ENCODE measurements at places on chromosomes 3 and 15.
A peak's percentile ranks its signal among the peaks of the same experiment; 100 is the strongest.

GRCh38 chr15:26621816-26622215 is 151.1 kb downstream of the GABRB3 start:
- no peak for DNase-seq

GRCh38 chr3:194344012-194344411 is 7.1 kb downstream of the CPN2 start:
- peak; percentile 66 for DNase-seq

DNA sequence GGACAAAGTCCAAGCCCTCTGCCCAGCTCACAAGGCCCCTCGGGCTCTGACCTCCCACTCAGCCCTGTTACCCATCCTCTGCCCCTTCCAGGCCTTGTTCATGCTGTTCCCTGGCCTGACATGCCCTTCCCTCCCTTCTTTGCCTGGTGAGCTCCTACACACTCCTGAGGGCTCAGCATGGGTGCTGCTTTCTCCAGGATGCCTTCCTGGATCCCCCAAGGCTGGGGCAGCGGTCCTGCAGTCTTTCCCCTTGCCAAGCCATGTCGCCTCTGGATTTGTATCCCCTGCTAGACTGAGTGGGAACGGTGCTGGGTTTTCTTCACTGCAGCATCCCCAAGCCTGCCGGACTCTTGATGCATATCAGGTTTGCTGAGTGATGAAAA is 35.9 kb downstream of the FAM3D start:
- DNase-seq: no peak

DNA sequence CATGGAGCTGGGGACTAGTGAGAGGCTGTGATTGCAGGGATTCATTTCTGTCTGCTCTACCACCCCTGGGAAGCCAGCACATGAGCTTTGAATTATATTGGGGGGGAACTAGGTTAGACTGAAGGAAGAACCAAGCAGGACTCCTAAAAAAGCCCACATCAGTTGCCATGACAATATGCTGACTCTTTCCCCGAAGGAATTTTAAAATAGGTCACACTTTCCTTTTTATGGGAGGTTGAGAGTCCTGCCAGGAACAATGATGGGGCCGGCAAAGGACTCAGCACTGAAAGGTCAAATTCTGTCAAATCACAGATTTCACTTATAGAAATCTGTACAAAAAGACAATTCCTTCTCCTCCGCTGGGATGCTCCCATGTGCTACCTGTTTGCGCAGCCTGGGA is 130.8 kb downstream of the ZNF621 start:
- DNase-seq: no peak

- no peak for DNase-seq
These were observed 13.1 kb upstream of the RAB8B start for GRCh38 chr15:63176302-63176701.

- DNase-seq: no peak
These were observed 717.9 kb upstream of the ALCAM start for GRCh38 chr3:104648823-104649222.

GRCh38 chr3:10351013-10351735 is 30.3 kb upstream of the SEC13 start:
- DNase-seq: no peak

GRCh38 chr15:55515491-55515890 is 7.5 kb upstream of the DNAAF4 start:
- no peak for DNase-seq

DNA sequence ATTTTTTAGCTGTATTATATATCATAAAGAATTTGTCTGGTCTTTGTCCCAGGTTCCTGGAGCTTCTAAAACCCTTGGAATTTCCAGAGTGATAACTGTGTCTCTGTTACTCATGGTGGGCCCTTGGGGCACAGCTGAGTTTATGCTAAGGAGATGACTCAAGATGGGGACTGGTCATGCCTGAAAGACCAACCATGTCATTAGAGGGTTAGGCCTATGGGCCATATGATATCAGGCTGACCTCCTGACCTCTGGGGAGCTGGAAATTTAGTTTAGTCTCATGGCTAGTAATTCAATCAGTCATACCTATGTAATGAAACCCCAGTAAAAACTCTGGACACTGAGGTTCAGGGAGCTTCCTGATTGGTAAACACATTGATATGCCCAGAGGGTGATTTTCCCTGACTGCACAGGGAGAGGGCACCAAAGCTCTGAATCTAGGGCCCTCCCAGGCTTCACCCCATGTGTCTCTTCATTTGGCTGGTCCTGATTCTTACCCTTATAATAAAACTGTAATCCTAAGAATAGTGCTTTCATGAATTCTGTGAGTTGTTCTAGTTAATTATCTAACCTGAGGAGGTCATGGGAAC is 69.6 kb downstream of the EEFSEC start:
- peak; percentile 27 for DNase-seq

DNA sequence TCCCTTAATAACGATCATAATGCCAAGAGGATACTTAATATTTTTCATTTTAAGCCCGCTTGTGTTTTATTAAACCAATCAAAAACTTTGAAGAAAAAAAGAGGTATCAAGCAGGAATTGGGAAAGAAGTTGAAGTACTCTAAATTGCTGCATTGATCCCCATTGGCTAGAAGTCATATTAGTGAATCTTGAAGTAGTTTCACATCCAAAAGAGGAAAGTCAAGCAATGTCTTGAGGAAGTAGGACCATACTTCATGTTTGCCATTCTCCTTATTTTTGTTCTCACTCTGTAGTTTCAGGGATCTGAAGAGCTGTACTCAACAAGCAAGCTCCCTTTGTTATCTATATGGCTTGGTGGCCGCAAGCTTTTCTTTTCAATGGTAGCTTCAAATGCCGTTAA is 2.2 kb downstream of the SCAANT1 start:
- no peak for DNase-seq

DNA sequence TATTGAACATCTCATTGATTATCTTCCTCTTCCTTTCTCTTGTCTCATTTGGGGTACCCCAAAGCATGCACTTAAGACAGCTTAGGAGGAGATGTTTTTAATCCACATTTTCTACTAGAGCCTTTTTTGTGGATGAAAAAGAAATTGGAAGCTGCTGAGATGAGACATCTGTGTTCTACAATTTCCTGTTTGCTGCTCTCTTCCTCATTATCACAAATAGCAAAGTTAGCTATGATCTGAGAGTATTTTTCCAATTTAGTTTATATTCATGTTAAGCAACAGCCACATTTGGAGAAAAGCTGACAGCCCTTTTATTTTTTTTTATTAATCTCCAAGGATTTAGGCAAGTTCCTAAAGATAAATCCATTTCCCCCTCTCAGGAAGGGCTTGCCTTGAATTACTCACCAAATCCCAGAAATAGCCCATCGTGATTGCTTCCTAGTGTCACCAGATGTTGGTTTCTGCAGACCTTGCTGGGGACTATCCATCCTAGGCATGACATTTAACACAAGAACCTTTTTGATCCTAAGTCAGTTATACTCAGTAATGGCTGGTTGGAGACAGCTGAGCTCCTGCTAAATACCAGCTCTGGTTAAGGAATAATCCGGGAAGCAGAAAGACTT is 70.8 kb upstream of the FILIP1L start:
- DNase-seq: no peak

- DNase-seq: peak; percentile 97
These were observed 36.4 kb downstream of the CCDC80 start for GRCh38 chr3:112604536-112604935.

- DNase-seq: no peak
These were observed 43.1 kb upstream of the HES1 start for GRCh38 chr3:194092881-194093301.

GRCh38 chr15:62637574-62637897 is 405.0 kb upstream of the TPM1 start:
- DNase-seq: no peak

DNA sequence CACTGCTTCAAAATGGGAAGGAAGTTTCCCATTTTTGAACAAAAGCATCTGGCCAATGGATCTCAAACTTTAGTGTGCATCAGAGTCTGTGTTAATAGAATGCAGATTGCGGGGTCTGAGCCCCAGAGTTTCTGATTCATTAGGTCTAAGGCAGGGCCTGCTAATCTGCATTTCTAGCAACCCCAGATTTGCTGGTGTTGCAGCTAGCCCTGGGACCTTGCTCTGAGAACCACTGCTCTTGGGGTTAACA is 30.7 kb upstream of the USP3 start:
- DNase-seq: no peak

GRCh38 chr15:50066202-50066601 is 52.8 kb downstream of the ATP8B4 start:
- DNase-seq: no peak

DNA sequence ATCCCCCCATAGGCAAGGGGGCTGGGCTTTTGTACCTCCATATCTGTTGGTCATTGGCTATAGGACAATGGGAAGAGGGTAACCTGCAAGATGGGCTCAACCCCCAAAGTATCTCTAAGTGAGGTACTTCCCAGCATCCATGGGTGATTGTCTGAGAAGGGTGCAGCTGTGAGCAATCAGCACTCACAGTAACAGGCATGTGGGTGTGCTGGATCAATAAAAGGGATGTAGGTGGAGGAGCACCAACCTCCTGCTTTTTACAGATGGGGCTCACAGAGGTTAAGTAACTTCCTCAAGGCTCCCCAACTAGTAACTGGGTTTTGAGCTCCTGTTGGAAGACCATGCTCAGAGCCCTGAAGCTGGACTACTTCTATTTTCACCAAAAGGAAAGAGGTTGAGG is 26.4 kb upstream of the FAM107A start:
- DNase-seq: no peak

GRCh38 chr3:140448001-140448400 is 229.9 kb upstream of the TRIM42 start:
- no peak for DNase-seq

DNA sequence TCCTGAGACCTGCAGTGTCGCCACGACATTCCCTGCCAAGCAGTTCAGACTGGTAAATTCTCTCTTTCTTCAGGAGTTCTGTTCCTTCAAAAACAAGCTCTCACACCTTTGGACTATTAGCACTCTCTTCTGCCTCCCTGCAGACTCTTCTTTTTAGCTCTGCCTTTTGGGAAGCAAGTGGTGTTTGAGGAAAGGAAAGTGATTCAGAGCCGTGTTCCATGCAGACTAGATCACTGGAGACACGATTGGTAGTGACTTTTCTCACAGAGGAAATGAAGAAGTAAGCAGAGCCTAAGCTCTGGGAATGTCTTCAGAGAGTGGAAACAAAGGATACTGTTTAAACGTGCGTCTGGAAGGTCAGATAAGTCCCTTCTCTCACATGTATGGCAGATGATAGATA is 270.6 kb upstream of the TPRG1 start:
- peak; percentile 60 for DNase-seq

DNA sequence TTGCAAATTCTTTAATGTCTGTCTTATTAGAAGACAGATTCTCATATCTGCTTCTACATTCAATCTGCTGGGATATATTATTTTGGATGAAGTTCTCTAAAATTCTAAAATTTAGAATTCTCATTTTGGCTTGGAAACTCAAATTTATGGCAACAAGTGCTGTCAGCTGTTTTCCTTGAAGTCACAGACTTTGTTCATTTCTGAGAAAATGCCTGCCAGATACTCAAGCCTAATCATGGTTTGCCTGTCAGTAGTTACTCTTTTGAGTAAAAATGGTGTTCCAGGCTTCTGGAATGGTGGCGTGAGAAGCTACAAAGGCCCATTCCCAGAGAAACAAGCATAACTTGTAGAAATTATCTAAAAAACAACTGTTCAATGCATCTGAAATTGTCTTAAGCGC is 115.8 kb downstream of the CTNNB1 start:
- no peak for DNase-seq

DNA sequence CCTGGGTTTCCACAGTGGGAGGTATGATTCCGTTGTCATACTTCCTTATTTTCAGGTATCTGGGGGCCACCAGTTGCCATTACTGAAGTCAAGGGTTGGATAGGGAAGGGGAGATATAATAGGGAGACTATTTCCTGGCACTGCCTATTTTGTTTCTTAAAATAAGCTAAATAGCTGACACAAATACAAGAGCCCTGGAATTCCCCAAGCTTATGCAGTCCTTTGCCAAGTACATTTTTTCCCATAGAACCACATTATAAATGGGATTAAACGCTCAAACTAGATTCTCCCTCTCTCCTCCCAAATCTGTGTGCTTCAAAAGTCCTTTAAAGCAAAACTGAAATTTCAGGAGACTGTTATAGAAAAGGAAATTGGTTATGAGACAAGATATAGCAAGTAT is 68.7 kb downstream of the AP4E1 start:
- no peak for DNase-seq

GRCh38 chr15:45635191-45635638 is 386 bp downstream of the SQOR start:
- peak; percentile 50 for DNase-seq

DNA sequence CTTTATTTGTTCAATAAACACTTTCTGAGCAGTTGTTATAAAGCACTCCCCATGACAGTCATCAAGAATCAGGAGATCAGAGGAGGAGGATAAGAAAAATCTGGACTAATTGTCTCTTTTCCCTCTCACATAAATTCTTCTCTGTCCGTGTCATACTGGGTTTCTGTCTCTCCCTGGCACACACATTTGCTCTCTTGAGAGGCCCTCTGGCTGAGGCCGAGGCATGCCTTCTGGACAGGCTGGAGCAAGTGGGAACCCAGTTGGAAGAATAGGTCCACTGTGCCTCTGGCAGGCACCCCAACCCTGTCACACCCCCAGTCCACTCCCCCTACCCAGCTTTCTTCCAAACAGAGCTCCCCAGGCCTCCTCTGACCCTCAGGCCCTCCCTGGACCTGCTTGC is 315.8 kb downstream of the UACA start:
- DNase-seq: no peak

DNA sequence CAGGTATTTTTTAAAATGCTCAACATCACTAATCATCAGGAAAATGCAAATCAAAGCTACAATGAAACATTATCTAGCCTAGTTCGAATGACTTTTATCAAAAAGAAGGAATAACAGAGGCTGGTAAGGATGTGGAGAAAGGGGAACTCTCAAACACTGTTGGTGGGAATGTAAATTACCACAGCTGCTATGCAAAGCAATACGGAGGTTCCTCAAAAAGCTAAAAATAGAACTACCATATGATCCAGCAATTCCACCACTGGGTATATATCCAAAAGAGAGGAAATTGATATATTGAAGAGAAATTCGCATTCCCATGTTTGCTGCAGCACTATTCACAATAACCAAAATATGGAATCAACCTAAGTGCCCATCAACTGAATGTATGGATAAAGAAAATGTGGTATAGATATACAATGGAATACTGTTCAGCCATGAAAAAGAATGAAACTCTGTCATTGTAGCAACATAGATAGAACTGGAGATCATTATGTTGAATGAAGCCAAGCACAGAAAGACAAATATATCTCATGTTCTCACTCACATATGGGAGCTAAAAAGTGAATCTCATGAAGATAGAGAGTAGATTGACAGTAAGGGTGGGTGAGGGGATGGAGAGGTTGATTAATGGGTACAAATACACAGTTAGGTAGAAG is 19.7 kb upstream of the CLN6 start:
- no peak for DNase-seq
